ENCODE measurements at places on chromosomes 16 and 17.
A peak's percentile ranks its signal among the peaks of the same experiment; 100 is the strongest.

DNA sequence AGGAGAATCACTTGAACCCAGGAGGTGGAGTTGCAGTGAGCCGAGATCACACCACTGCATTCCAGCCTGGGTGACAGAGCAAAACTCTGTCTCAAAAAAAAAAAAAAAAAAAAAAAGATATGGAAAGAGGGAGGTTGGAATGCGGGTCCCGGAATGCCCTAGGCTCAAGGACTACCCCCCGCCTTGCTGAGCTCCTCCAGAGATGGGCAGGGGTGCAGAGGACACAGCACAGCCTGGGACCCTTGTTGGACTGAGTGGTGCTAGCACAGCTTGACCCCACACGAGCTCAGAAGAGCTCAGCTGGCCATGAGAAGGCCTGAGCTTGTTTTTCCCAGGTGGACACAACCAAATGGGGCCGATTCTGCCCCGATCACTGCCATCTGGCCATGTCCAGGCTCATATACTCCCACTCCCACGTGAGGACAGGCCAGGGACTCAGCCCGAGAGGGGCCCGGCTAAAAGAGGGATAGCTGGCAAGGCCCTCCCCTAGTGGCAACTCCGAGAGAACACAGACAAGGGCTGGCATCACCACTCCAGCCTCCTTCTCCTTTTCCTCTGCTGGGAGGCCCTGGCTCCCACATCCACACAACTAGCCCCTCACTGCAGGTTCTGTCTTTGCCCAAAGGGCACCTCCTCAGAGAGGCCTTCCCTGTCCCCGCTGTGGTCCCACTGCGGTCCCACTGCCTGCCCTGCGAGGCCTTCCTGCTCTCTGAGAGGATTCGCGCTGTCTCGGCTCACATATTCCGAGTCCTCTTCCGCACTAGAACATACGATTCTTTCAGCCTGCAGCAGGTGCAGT, 11.0 kb downstream of the SGCA start:
- no peak for DNase-seq

DNA sequence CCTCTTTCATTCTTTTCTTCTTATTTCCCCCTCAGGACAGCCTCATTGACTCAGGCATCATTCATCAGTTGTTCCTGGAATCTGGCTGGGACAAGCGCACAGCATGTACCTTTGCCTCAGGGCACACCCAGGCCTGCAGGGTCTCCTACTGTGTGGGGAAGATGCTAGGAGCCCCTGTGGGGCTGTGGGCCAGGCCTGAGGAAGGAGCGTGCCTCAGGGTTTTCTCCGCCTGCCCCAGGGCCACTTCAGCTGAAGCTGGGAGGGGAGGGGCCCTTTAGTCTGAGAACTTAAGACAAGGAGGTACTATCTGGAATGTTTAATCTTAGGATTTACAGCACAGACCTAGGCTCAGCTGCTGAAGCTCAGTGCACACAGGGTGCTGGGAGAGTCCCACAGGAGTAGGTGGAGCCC, 7.9 kb downstream of the ELMO3 start:
- no peak for DNase-seq

DNA sequence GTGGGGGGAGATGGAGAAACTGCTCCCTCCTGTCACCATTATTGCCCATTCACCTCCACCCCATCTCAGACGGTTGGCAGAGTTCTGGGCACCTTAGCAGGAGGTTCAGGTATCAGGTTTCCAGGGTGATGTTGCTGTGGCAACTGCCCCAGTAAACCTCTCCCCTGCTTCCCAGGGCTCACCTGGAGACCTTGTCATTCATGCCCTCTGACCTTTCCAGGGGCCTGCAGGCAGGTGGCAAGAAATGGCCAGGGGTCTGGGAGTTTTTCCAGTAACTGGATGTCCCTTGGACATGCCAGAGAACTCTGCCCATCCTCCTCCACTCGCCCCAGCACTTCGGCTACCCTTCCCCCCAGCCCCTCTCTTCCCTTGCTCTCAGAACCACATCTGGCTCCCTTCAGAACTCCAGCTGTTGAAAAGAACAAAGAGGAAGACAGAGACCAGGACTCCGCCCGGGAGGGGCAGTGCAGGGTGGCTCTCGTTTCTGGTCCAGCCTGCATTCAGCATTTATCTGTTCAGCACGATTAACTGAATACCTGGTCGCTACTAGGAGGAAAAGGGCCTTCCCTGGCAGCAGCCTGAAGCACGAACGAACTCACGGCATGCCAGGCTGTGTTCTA, 8.5 kb downstream of the MLLT6 start:
- no peak for DNase-seq

DNA sequence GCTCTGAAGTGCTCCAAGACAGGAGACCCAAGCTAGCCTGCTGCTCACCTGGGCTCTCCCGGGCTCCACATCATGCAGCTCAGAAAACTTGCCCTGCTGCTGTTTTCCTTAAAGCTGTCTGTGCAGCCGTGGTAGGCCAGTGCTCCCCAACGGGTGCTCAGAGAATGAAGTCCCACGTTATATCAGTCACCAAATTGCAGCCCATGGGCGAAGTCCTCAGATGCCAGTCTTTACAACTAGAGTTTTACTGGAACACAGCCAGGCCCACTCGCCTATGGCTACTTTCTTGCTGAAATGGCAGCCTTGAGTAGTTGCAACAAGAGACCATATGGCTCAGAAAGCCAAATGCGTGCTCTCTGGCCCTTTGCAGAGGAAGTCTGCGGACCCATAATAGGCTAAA, 6.3 kb downstream of the CREBBP start:
- no peak for DNase-seq

- no peak for DNase-seq
Measured at GRCh38 chr16:84982434-84982833, 28.9 kb downstream of the ZDHHC7 start.

- DNase-seq: no peak
Measured at GRCh38 chr16:1792836-1793577, 498 bp downstream of the IGFALS start.

- no peak for DNase-seq
Measured at GRCh38 chr17:77456271-77456950, 315.6 kb downstream of the SEC14L1 start.

- no peak for DNase-seq
Measured at GRCh38 chr17:57587193-57587969, 157.7 kb downstream of the CCDC182 start.

GRCh38 chr17:8109661-8110455, 8.5 kb downstream of the ALOXE3 start:
- peak; percentile 82 for DNase-seq

DNA sequence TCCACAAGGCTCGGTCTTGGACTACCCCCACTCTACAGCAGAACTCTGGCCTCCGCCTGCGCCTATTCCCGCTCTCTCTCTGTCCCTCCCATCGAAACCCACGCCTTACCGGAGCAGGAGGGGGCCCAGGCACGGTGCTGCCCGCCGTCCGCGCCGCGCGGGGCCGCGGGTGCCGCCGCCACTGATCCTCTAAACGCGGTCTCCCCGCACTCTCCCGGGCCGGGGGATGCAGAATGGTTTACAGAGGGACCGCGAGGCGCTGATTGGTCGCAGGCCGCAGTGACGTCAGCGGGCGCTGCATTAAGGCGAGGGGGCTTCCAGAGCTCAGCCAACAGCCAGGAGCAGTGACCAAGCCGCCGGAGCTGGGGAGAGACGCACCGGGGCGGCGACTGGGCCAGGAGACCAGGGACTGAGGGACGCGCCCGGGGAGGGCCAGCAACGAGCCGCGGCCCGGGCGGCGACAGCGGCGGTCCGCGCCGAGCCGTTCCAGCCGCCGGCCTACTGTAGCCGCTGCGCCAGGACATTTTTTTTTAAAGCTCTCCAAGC, 747 bp upstream of the LHX1 start:
- no peak for DNase-seq

GRCh38 chr17:1661045-1661444, 11.4 kb upstream of the RILP start:
- no peak for DNase-seq
